ENCODE measurements at places on chromosomes 2 and 18.

GRCh38 chr18:79169958-79170555, 100.9 kb downstream of the ATP9B start:
- DNase-seq, result no peak

DNA sequence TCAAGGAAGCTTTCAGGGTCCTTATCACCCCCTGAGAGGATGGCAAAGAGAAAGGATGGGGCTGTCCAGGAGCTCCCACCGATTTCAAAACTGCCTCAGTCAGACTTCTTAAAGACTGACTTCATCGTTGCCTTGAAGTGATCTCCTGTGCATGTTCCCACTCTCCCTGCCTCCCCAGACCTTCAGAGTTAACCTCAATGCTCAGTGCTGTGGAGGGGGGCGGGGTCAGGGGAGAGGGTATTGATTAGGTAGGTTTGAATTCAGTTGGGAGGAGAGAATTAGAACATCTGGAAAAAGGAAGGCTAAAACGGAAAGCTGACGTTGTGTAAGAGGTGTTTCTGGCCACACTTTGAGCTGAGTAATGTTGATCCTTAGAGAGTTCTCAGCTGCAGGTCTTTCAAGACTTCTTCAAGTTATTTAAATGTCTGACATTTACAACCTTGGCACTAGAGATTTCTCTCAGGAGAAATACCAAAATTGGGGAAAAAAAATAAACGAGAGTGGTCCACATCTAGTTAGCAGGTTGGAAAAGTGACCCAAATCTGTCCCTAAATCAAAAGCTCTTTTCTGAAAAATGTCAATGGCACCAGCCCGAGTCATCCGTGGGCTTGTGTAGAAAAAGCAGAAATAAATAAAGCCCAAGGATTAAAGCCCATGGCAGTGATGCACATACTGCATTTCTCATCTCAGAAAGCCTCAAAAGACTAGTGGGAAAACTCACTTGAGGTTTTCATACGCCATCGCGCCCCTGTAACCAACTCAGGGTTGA, 134.7 kb upstream of the EPAS1 start:
- no peak for DNase-seq

DNA sequence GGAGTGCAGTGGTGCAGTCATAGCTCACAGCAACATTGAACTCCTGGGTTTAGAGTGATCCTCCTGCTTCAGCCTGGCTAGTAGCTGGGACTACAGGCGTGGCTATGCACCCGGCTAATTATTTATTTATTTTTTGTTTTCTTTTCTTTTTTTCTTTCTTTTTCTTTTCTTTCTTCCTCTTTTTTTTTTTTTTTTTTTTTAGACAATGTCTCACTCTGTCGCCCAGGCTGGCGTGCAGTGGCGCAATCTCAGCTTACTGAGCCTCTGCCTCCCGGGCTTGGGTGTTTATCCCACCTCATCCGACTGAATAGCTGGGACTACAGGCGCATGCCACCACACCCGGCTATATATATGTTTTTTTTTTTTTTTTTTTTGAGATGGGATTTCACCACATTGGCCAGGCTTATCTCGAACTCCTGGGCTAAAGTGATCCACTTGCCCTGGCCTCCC, 1.4 kb upstream of the ANXA4 start:
- DNase-seq, result no peak

GRCh38 chr2:168722592-168722991, 79.8 kb upstream of the NOSTRIN start:
- no peak for DNase-seq

DNA sequence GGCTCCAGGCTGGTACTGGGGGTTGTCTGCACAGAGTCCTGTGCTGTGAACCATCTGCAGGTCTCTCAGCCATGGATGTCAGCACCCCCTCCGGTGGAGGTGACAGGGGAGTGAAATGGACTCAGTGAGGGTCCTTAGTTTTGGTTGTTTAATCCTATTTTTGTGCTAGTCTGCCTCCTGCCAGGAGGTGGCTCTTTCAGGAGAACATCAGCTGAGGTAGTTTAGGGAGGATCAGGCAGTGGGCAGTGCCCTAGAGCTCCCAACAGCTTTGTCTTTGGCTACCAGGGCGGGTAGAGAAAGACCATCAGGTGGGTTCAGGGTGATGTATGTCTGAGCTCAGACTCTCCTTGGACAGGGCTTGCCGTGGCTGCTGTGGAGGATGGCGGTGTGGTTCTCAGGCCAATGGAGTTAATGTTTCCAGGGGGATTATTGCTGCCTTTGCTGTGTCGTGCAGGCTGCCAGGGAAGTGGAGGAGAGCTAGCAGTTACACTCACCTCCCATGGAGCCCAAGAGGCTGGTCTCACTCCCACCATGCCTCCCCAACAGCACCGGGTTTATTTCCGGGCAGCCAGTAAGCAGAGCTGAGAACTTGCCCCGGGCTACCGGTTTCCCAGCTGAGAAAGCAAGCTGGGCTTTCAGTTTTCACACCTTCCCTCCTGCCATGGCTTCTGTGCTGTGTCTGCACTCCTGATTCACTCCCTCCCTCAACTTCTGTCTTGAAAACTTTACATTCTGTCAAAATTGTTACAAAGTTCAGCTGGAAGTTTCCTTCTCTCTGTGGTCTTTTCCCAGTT, 563.4 kb downstream of the XIRP2 start:
- DNase-seq, result no peak

GRCh38 chr2:58539973-58540372, 298.8 kb upstream of the FANCL start:
- DNase-seq, result no peak

Measured in SIG-M5 (cell line).